ENCODE measurements at places on chromosomes 6 and 20.

- no peak for DNase-seq
Measured at GRCh38 chr20:53923566-53924369, 146.6 kb downstream of the BCAS1 start.

- DNase-seq: no peak
Measured at GRCh38 chr20:41510224-41510623, 108.0 kb downstream of the CHD6 start.

DNA sequence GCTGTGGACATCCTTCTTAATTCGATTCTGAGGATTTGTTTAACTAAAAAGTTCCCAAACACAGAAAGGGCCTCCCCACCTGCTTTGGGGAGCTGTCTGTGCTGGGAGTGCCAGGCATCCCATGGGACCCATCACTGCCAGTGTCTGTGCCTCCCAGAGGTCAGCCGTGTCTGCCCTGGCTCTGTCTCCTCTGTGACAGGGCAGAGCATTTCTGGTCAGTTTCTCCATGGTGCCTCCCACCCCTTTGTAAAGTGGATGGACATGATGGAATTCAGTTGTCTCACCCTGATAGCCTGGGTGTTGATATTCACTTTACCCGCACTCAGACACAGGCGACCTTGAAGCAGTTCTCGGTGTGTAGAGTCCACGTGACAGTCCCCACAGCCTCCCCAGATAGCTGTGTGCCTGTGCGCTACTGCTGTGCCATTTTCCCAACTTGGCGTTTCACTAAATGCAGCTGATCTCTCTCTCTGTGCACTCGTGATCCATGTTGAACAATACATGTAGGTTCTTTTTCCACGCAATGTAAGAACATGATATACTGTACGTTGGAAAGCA lies 70.5 kb downstream of the CDS2 start:
- no peak for DNase-seq

DNA sequence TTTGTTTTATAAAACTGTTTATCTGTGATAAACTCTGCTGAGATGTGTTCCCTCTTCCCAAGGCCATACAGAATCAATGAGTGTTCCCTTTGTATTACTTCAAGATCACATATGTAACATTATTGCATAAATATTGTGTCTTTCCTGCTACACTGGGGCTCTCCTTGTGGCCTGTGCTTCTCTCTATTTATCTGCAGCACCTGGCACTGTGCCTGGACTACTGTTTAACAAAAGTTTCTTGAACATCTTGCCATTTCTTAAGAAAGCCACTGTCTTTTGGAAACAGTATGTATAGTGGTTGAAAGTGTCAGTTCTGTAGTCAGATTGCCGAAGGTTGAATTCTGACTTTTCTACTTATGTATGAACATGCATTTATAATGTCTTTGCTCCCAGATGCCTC lies 169.0 kb upstream of the SCGN start:
- DNase-seq: no peak

DNA sequence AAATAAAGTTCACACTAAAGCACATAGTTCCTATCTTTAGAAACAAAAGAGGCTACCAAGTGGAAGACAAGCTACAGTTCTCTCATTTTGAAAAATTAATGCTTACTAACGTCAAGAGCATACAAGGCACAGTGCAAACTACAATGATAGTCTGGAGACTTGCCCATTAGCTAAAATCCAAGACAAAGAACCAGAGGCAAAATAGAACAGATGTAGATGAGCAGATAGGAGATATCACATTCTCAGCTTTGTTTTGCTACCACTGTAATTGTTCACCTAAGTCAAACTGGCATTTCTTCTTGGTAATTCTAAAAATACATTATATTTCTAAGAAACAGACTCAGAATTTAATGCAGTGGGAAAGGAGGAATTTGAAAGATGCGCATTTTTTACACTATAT lies 5.2 kb downstream of the TMEM30A start:
- DNase-seq: no peak

- DNase-seq: no peak
Measured at GRCh38 chr6:150252714-150253444, 110.0 kb downstream of the PPP1R14C start.

- DNase-seq: no peak
Measured at GRCh38 chr20:33796907-33797544, 14.1 kb upstream of the CHMP4B start.

DNA sequence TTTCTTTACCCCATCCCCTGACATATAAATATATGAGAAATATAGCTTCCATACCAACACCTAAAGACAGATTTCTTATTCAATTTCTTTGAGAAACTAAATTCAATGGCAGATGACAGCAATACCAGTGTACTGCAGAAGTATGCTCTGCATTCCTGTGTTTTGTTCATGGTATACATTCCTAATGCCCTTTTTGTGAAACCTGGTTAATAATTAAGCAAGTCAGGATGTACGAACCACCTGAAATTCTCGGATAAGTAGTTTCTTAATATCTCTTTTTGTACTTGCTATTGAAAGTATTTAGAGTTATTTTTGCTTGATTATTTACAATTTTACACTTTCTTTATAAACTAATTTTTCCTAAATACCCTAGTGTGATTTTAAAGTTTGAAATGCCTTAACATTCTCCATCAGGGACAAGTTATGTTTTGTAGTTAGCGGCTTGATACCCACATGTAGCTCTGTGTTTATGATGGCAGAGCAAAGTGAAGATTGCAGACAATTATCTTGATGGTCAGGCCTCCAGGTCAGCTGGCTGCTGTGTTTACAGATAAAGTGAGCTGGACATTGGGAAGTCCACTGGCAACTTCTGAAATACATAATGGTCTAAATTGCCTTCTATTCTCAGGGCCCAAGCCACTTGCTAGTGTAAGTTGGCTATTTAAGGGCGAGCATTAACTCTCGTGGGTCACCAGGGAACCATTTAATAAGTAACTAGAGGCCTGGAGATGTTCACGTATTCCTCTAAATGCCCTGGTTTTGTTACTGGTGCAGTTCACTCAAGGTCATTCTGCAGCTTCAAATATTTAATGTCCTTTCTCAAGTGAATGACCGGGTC lies 58.2 kb downstream of the PLCB1 start:
- no peak for DNase-seq

DNA sequence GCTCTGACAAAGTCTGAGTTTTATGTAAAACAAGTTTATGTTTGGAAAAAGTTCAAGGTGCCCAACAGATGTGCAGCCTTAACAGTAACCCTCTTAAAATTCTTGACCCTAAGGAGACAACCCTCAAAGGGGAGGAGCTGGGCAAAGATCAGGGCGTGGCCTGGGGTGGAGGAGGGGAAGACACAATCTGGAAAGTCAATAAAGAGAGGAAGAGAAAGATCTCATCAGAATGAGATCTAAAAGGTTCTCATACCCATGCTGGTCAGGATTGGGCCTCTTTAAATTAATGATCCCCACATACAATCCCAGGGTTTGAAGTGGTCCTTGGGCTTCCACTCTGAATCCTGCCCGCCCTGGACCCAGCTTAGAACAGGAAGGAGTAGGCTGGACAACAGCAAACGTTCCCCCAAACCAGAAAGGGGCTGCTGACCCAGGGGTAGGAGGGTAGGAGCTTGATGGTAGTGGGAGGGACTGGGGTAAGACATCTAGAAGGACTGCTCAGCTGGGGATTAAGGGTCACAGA lies 33.0 kb downstream of the FOXP4 start:
- no peak for DNase-seq

- DNase-seq: no peak
Measured at GRCh38 chr20:59839400-59839799, 94.0 kb downstream of the SYCP2 start.

GRCh38 chr6:158649289-158650143 lies at the start of gene SYTL3:
Gene SYTL3, plus strand, starts transcription at chr6:158650054. Its CDS starts 13,215 bp downstream, at chr6:158663269.
- peak; percentile 50 for DNase-seq

- DNase-seq: no peak
Measured at GRCh38 chr20:47232518-47232917, 124.0 kb downstream of the ZMYND8 start.

GRCh38 chr20:41506192-41506915 lies 111.8 kb downstream of the CHD6 start:
- no peak for DNase-seq

- DNase-seq: no peak
Measured at GRCh38 chr6:50657513-50657912, 55.8 kb upstream of the TFAP2D start.

GRCh38 chr6:32096087-32096393 lies 13.1 kb downstream of the TNXB start:
- DNase-seq: no peak

GRCh38 chr6:111727802-111728201 lies 122.1 kb upstream of the TRAF3IP2 start:
- no peak for DNase-seq

- DNase-seq: no peak
Measured at GRCh38 chr6:120198033-120198432, 848.5 kb upstream of the MAN1A1 start.

- DNase-seq: no peak
Measured at GRCh38 chr6:105568751-105569150, 165.9 kb upstream of the PREP start.

GRCh38 chr6:78397499-78397898 lies 469.9 kb upstream of the IRAK1BP1 start:
- DNase-seq: no peak

DNA sequence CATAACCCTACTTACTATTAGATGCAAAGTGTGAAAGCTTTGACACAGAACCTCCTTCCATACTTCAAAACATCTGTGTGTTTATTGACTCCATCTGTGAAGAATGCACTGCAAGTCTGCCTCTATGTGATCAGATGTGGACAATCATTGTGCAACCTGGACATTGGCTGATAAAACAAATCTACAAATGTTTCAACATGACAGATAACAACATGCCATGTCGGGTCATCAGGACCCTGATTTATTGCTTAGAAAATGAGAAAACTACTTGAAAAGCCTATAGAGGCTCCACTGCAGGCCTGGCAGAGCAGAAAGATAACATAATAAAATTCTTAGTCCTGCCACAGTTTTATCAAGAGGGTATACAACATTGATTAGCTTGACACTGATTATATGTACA lies 1286.4 kb downstream of the GRIK2 start:
- DNase-seq: no peak

- DNase-seq: no peak
Measured at GRCh38 chr6:4179960-4180651, 44.7 kb upstream of the ECI2 start.

- peak; percentile 67 for DNase-seq
Measured at GRCh38 chr6:39430871-39431523, 108.5 kb upstream of the KCNK16 start.

- no peak for DNase-seq
Measured at GRCh38 chr6:144158133-144158532, 7.8 kb downstream of the STX11 start.

DNA sequence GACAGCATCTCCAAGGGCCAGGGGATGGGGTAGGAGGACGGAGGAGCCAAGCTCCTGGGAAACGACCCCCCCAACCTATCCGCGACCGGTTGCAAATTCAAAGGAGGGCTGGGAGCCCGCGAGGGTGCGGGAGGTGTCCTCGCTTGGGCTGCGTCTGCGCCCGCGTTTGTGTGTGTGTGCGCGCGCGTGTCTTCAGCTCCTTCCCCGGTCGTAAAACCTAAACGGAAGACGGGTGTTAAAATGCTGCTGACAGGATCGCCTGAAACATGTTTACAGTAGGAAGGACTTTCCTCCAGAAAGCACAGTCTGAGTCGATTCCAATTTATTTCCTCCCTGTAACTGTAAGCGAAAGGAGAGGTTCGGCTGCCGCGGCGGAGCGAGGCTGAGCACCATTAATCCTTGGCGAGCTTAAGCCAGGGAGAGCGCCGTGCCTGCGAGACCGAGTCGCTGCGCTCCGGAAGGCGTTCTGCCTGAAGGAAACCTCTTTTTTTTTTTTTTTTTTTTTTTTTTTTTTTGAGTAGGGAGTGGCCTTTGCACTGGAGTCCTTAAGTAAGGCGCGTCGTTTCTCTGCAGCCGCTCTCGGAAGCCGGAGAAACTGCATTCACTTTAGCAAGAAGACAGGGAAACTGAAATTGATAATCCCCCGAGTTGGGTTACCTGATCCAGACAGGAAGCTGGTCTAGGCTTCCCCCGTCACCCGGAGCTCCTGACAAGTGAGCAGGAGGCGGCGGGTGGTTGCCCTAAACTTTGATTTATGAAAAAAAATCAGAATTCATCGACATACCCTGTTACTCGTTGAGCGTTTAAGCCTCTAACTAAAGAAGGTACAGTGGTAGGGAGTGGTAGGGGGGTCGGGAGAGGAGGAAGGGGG lies 4.8 kb upstream of the SOX4 start:
- DNase-seq: no peak

DNA sequence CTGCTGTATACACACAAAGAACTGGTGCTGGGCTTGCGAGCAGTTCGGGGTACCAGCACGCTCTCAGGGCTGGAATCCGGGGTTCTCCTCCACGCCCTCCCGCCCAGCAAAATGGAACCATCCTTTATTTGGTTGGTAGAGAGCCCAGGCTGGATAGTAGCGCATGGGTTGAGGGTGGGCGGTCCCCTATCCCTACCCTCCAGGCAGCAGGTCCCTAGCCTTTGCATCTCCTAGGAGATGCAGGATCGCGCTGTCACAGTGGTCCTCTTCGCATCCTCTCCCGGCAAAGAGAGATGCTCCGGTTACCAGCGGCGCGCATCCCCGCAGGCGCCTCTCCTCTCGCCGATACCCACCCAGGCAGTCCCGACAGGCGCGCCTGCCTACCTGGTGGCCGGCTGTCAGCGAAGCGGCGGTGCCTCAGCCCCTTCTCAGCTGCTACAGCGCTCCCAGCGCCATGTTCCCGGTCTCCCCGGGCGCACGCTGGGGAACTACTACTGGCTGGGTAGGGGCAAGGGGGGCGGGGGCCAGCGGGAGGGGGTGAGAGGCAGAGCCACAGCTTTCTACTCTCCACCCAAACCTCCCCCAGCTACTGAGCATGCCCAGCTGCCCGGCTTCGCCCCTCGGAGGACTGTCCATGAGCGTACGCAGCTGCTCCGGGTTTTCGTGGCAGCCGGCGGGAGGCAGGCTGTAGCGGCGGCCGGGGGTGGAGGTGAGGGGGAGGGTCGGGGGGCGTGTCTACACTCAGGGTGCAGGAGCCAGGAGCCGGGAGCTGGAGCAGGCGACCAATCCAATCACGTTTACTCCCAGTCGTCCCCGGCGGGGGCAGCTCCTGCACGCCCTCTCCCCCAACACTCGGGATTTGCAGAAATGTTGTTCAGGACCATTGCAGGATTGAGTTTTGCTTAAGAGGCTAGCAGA lies at the start of gene PAK5:
PAK5 (minus strand) TSS at position 699 of the 918 bp plus-strand sequence. CDS start 194,748 bp downstream, outside the sequence.
- DNase-seq: peak; percentile 91

GRCh38 chr20:21074605-21075336 lies 31.4 kb downstream of the LINC00237 start:
- no peak for DNase-seq

GRCh38 chr6:63278916-63279315 lies 40.9 kb downstream of the LGSN start:
- DNase-seq: no peak

DNA sequence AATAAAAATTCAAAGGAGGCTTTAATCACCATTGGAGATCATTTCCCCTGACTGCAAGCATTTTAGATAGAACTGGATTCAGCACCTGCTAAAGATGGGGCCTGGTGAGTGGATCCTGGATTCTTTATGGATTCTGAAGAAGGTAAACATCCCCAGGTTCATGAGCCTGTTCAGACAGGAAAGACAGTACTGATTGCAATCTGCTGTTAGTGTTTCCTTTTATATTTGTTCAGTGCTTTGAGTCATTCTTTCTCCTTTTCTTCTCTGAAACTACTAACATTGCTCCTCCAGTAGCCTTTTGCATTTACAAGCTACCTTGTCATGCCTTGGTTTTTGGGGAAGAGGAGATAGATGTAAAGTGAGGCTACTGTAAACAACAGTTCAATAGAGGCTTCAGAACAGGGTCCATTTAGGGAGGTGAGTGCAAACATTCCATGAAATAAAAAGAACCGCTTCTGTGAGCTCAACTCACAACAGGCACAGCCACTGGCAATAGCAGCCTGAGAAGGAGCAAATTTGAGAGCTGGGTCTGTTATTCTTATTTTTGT lies 66.4 kb upstream of the PRL start:
- peak; percentile 86 for DNase-seq

- DNase-seq: no peak
Measured at GRCh38 chr6:46393161-46393939, 97.9 kb downstream of the RCAN2 start.
